Left lobe of liver (tissue), 2 donors: ENCODE measurements at places on chromosomes 12 and 14. TPM values are rescaled to one million over a fixed set of nuclear protein-coding genes. Genes with fewer than 3 reads are reported as not detected.

- no peak for DNase-seq
These were observed 51.9 kb downstream of the TESPA1 start for GRCh38 chr12:54932691-54933090.

DNA sequence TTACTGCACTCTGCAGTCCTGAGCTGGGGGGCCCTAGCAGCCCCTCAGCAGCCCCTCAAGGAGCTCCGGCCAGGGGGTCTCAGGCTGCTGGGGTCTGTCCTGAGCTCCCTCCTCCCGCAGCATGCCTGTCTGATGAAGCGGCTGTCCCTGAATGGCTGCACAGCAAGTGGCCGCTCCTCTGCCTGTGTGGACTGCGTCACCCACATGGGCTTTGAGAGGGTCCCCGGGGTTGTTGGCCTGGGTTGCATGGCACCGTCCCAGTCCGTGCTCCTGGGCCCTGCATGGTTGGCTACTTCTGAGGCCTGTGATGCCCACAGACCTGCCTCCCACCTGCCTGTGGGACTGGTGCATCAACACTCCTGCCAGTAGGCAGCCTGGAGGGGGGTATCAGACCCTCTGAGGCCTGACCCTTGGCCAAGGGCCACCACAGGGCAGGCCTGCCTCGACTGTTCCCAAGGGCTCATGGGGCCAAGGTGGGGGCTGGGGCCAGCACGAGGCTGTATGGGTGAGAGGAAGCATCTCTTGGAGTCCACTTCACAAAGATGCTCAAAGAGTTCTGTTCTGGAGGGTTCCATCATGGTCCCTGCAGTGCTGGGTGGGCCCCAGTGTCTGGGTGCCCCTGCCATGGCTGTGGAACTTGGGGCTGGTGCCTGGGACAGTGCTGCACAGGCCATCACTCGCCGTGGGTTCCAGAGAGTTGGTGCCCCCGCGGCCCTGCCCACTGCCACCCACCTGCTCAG lies 12.2 kb downstream of the CEP170B start:
- DNase-seq, result no peak

DNA sequence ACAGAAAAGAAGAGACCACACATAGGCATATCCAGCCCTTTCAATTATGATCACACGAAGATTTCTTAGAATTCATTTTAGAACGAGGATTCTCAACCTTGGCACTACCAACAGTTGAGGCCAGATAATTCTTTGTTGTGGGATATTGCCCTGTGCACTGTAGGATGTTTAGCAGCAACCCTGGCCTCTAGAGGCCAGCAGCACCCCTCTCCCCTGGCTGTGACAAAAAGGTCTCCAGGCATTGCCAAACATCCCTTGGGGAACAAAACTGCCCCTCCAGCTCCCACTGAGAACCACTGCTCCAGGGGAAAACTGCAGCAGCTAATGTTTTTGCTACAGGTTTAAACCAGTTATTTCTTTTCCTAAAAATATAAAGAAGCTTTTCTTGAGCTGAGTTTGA lies 7.1 kb downstream of the NT5DC3 start:
- DNase-seq, result no peak

DNA sequence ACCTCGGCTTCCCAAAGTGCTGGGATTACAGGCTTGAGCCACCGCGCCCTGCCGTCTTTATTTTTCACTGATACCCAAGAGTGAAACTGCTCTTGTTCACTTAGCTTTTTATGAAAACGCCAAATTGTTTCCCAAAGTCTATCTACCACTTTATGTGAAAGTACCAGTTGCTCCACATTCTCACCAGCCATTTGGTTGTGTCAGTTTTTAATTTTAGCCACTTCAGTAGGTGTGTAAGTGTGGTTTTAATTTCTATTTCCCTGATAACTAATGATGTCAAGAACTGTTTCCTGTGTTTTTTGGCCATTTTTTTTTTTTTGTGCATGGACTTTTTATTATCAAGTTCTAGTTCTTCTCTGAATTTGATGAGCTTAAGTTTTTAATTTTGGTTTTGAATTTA lies 17.1 kb downstream of the CAND1 start:
- DNase-seq, result no peak

- no peak for DNase-seq
These were observed 56.3 kb downstream of the CCDC88C start for GRCh38 chr14:91361233-91361811.

DNA sequence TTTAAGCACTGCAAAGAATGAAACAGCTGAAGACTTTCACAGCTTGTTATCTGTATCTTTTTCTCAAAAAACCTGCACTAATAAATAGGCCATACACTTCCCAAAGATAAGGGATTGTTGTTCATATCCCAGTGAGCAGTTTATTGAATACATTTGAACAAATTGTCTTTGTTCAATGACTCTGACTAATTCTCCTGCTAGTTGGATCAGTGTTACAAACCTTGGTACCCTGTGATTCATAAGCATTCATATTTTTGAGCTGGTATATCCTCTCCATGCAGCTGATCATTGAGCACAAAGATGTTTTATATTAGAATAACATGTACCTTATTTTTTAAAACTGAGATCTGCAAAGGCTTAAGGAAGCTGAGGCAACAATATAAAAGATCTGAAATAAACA lies 58.9 kb upstream of the FSCB start:
- DNase-seq, result no peak

DNA sequence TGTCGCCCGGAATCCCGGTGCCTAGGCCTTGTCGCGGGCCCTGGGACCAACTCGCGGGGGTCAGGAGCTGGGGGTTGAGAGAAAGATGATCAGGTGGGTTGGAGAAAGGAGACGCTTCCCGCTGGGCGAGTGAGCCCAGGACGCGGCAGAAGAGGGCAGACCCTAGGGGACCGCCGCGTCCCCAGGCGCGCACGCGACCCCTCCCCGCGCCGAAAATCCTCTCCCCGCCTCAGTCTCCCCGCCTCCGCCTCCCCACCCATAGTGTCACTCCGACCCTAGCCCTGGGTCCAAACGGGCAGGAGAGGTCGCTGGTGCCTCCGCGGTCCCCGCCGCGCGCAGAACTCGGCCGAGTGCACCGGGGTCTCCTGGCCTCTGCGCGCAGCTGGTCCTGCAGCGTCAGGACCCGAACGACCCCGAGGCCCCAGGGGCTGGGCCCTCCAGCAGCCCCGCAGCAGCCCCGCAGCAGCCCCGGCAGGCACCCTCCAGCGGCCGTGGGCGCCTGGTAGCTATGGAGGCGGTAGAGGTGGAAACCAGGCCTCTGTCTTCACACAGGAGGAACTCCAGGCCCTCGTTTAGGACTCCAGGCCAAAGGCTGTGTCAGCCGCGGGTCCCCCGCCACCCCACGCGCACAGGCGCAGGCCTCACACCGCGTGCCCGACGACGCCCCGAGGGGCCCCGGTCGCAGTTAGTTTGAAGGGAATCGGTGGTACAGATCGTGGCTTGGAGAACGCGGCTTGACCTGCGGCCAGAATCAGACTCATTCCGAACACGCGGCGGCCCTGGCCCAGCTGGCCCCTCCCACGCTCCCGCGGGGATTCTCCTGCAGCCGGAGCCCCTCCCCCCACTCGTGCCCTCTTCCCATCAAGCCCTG lies 60.1 kb upstream of the EIF5 start:
- peak; percentile 47 for DNase-seq

- no peak for DNase-seq
These were observed 90.6 kb downstream of the PAPOLA start for GRCh38 chr14:96592591-96593386.

GRCh38 chr14:85824526-85824925 lies 294.6 kb downstream of the FLRT2 start:
- no peak for DNase-seq

- no peak for DNase-seq
These were observed 14.3 kb downstream of the PACS2 start for GRCh38 chr14:105328678-105329390.

GRCh38 chr12:22986997-22987396 lies 362.0 kb downstream of the ETNK1 start:
- no peak for DNase-seq

- DNase-seq, result no peak
These were observed 6.6 kb upstream of the HOXC13 start for GRCh38 chr12:53931844-53932581.

DNA sequence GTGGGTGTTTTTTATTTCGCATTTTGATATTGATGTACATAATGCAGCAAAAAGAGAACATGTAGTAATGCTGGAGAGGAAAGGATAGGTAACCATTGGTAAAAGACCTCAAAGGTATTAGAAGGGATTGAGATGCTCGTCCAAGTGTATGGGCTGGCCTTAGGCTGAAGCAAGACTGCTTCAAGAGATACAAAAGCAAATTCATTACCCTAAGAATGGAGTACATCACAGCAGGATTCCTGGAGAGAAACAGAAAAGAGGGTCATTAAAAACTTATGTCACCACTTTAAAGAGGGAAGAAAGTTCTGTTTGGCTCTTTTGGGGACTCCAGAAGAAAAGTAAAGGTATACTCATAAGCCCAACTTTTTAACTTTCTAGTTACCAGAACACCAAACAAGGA lies 420.5 kb downstream of the ZFP36L1 start:
- DNase-seq, result no peak

DNA sequence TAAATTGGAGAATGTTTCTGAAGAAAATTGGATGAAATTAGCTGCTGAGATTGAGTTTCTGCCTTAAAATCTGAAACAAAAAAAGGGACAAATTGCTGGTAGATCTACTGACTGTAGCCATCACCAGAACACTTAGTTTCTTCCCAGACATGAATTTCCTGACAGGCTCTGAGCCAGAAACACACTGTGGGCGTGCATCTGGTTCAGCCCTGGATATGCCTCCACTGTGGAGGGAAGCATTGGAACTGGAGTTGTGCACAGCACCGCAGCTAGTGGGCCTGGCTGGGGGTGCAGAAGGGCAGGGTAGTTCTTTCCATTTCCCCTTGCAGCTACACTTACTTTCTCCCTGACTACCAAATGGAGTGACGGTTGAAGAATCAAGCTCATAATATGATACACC lies 31.2 kb downstream of the CREBL2 start:
- DNase-seq, result no peak

DNA sequence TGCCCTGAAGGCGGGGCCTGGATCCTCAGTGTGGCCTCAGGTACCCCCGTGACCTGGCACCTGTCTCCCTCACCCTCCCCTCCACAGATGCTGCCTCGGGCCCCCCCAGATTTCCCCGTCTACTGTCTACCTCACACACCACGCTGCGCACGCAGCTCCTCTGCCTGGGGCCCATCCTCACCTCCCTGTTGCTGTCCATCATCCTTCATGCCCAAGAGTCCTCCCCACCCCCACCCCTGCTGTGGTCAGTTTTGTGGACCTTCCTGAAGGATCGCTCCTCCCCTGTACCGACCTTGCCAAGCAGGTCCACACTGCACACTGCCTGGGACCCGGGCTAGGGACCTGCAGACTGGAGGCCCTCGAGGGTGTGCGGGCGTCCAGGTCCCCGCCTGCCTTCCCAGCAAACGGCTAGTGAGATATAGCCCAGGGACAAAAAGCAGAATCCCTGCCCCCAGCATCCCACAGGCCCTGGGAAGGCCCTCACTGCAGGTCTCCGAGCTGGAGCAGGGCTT lies 197.4 kb upstream of the DIO3 start:
- no peak for DNase-seq

GRCh38 chr12:53840316-53840715 lies 88.5 kb upstream of the CISTR start:
- no peak for DNase-seq

- no peak for DNase-seq
These were observed 49.2 kb upstream of the ERGIC2 start for GRCh38 chr12:29429999-29430715.

GRCh38 chr14:91252871-91253794 lies 8.6 kb upstream of the GPR68 start:
- no peak for DNase-seq

DNA sequence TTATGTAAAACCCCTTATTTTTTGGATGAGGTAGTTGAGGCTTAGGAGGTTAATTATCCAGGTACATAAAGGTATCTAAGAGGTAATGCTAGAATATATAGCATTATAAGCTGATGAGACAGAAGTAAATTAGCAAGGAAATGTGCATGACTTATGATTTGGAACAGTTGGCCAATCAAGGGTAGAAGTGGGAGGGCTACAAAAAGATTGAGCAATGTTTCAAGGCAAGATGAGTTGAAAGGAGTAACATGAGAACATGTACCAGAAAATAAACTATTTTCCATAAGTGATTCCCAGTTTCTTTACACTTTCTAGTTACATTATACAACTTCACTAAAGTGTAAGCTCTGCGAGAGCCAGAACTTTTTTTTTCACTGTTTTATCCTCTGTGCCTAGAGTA lies 290.9 kb downstream of the LRIG3 start:
- DNase-seq, result no peak

DNA sequence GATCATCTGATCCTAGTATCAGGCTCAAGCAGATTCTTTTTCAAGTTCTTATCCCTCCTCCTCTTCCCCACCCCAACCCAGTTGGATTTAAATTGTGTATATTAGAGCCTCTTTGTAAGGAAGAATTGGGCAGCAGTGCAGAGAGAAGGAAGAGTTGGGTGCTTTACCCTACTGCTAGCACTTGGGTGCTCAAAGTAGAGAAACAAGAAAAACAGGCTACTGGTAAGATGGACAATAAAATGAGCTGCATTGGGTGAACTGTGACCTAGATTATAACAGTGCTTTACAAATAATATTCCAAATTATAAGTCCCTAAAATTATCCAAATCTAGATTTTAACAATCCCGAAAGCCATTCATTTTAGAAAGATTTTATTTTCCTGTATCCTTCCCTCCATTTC lies 363.4 kb upstream of the GARIN6 start:
- DNase-seq, result no peak

DNA sequence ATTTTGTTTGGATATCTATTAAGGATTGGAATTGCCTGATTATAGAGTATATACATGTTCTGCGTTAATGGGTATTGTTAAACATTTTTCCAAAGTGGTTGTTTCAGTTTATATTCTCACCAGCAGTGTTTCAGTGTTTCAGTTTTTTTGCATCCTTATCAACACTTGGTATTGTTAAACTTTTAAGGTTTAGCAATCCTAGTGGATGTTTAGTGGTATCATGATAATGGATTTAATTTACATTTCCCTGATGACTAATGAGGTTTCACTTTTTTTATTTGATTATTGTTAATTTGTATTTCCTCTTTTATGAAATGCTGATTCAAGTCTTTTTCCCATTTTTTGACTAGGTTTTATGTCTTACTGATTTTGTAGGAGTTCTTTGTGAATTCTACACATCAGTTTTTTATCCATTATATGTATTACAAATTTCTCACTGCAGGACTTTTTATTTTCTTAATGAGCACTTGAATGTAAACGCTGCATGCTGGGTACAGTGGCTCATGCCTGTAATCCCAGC lies 23.7 kb downstream of the YLPM1 start:
- DNase-seq, result no peak

DNA sequence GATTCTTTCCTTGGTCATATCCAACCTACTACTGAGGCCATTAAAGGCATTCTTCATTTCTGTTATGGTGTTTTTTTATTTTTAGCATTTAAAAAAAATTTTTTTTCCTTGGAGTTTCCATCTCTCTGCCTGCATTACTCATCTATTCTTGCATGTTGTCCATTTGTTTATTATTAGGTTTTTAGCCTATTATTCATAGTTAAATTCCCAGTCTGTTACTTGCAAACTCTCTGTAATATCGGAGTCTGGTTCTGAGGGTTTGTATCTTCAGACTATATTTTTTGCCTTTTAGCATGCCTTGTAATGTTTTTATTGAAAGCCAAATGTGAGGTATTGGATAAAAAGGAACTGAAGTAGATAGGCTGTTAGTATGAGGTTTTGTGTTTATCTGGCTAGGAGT lies 284.3 kb downstream of the FUT8 start:
- no peak for DNase-seq

NANOG gene
- total RNA-seq, result 0.70 TPM

ENDOU gene
- total RNA-seq, result not detected

MYF6 gene
- not detected for total RNA-seq

TSHR gene
- 0.15 TPM for total RNA-seq

CATSPERB gene
- not detected for total RNA-seq

DDX47 gene
- total RNA-seq, result 22.7 TPM

C1S gene
- 1,760 TPM for total RNA-seq

ETFBKMT gene
- 7.9 TPM for total RNA-seq

AQP6 gene
- total RNA-seq, result 0.28 TPM

TMCC3 gene
- 2.6 TPM for total RNA-seq

PTGER2 gene
- 0.33 TPM for total RNA-seq
